CD14-positive monocyte (primary cell): ENCODE measurements at places on chromosomes 13 and 19.

DNA sequence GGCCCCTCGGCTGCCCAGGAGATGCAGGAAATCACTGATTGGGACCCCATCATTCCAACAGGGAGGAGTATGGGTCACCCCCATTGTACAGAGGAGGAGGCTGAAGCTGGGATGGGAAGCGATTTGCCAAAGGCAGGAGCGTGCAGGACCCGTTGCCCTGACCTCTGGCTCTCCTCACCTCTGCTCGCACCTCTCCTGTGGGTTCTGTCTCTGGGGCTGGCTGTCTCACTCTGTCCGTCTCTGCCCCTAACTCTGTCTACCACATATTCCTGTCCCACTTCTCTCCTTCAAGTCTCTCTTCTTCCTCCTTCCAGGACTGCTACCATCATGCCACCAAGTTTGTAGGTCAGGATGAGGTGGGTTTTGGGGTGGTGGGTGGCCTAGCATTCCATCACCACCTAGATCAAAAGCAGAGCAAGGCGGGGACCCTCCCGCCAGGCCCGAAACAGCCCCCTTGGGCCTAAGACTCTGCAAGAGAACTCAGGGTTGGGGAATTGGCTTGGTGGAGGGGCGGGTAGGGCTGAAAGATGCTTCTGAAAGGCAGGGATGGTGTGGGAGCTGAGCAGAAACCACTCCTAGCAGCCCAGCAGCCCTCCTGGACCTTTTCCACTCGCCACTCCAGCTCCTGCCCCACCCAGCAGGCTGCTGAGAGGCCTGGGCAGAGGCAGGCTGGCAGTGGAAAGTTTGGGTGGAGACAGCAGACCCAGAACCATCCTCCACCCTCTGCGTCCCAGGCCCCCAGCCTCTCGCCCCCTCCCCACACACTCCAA lies 1.0 kb upstream of the LGALS7 start:
- DNase-seq = no peak

- no peak for DNase-seq
Observed at GRCh38 chr19:45676851-45677263, 8.8 kb downstream of the GIPR start.

DNA sequence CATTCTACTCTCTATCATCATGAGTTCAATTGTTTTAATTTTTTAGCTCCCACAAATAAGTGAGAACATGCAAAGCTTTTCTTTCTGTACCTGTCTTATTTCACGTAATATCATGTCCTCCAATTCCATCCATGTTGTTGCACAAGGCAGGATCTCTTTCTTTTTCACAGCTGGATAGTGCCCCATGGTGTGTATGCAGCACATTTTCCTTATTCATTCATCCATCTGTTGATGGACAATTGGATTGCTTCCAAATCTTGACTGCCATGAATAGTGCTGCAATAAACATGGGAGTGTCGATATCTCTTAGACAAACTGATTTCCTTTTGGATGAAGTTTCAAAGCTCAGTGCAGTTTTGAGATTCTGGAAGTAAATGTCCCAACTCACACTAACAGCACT lies 326.9 kb downstream of the FGF9 start:
- DNase-seq = no peak

GRCh38 chr13:94291631-94292322 lies 187.7 kb downstream of the DCT start:
- DNase-seq = no peak

DNA sequence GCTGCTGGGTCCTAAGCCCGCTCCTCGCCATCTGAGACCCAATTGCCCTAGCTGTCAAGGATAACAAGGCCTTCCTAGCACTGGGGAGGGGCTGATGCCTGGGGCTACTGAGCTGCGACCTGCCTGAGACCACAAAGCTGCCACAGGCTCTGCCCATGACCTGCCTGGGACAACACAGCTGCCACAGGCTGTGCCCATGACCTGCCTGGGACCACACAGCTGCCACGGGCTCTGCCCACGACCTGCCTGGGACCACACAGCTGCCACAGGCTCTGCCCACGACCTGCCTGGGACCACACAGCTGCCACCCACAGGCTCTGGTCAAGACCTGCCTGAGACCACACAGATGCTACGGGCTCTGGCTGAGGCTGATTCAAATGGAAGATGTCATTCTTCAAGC lies 54.8 kb downstream of the EPS15L1 start:
- no peak for DNase-seq

DNA sequence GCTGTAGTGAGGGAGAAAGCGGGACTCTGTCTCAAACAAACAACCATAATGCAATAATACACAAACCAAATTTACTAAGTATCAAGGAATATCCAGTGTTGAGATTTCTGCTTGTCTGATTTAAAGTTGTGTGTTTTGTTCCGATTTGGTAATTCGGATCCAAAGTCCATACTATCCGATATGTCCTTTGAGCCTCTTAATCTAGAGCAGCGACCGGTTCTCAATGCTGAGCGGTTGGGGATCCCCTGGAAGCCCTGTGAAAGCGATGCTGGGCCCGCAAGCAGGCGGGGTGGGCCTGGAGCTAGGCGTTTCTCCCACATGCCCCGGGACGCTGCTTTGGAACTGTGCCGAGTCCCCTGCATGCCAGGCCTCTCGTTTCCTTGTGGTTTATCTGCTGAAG lies 20.2 kb downstream of the C19orf44 start:
- no peak for DNase-seq

DNA sequence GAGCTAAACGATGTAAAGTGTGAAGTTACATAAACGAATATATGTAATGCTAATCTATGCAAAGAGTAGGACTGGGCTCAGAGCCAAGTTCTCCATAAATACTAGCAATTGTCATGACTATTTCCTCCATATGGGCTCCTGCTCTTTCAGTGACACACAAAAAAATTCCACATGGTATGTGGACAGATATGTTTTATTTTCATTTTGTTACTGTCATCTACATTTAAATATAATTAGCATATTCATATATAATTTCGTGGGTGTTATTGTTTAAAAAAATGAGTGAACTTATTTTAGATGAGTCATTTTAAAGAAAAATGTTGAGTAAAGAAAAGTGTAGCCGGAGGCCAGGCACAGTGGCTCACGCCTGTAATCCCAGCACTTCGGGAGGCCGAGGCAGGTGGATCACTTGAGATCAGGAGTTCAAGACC lies 5.0 kb upstream of the IGSF23 start:
- peak; percentile 38 for DNase-seq

- no peak for DNase-seq
Observed at GRCh38 chr19:44912854-44913253, 1.6 kb upstream of the APOC1 start.

- no peak for DNase-seq
Observed at GRCh38 chr13:101026736-101027398, 352.3 kb upstream of the TMTC4 start.

GRCh38 chr13:58573743-58574142 lies 942.2 kb downstream of the PCDH17 start:
- DNase-seq = peak; percentile 17
